Natural killer cell treated with Interleukin-12 subunit alpha and Interleukin-12 subunit beta and Interleukin-15 and Interleukin-18, amount 100 ng/mL, for 72 hours (primary cell): ENCODE measurements at places on chromosomes 1 and 21.

DNA sequence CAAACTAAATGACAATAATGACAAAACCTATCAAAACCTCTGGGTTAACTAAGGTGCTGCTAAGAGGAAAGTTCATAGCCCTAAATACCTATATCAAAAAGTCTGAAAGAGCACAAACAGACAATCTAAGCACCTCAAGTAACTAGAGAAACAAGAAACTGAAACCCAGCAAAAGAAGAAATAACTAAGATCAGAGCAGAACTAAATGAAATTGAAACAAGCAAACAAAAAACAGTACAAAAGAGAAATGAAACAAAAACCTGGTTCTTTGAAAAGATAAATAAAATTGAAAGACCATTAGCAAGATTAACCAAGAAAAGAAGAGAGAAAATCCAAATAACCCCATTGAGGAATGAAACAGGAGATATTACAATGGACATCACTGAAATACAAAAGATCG is 44.8 kb upstream of the KIAA0040 start:
- DNase-seq, result no peak

DNA sequence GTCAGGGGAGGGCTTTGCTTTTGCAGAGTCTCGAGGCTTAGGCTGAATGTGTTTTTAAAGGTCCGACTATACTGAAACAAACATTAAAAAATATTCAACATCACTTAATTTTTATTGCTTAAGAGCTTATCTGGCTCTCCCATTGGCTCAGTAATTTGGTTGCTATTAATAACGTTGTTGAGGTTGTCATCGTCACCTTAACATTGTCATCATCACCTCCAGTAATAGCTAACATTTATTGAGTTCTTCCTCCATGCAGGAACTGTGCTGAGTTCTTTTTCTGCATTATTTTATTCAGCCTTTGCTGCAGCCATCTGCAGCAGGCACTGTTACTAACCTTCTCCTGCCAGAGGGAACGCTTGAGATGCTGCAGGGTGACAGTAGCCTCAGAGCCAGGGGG is 40.1 kb downstream of the ADARB1 start:
- no peak for DNase-seq

DNA sequence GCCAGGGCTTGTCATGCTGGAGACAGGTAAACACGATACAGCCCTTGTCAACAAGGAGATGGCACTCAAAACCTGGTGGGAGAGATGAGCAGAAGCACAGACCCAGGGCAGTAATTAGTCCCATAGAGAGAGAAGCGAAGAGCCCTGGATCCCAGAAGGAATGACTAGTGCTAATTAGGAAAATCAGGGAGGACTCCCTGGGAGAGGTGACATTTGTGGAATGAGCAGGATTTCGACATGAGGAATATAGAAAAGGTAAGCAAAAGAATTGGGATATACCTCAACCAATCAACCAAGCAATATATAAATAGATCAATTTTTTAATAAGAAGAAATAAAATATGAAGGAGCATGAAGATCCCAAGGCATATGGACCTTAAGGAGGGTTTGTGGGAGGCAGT is 98.5 kb upstream of the GJB5 start:
- DNase-seq, result no peak

GRCh38 chr1:30264672-30265025 is 458.7 kb downstream of the MATN1 start:
- no peak for DNase-seq

- no peak for DNase-seq
Measured at GRCh38 chr1:54950369-54951163, 29.9 kb upstream of the TMEM61 start.

DNA sequence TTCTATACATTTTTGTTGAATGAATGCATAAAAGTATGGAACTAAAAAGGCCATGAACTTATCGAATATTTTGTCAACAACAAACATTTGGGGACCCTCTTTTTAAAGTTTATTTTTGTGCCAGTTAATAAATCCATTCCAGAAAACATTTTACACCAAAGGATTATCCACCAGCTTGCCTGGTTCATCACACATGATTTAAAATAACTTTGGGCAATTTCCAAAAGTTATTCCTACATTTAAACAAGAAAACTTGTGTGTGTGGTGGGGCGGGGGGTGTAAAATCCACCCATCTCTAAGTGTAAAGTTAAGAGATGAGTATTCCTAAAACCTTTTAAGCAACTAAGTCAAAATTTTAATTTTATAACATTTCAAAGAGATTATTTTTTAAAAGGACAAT is 224.5 kb upstream of the SNX7 start:
- DNase-seq, result no peak

- no peak for DNase-seq
Measured at GRCh38 chr1:107750364-107750959, 214.5 kb downstream of the VAV3 start.

GRCh38 chr21:44718571-44718970 is 7.2 kb upstream of the TSPEAR start:
- DNase-seq, result peak; percentile 32

DNA sequence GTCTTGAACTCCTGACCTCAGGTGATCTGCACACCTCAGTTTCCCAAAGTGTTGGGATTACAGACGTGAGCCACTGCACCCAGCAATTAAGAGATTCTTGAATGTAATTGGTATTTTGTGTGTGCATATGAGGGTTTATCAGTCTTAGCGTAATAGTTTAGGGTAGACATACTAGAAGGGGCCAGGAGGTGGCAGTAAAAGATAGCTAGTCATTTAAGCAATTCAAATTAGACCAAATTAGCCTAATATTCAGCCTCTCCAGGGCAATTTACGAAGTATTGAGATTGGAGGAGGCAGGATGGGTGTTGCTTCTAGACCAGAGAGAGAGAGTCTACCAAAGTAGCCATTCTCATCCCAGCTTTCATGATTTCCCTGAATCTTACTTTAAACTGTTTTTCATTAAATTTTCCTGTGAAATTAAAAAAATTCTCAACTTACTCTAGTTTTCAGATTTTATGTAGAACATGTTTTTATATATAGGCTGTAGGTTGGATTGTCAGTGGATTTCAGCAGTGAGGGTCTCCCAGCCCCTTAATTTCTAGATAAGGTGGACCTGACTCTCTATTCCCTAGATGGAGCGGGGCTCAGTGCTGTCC is 119.7 kb downstream of the HHAT start:
- DNase-seq, result no peak

DNA sequence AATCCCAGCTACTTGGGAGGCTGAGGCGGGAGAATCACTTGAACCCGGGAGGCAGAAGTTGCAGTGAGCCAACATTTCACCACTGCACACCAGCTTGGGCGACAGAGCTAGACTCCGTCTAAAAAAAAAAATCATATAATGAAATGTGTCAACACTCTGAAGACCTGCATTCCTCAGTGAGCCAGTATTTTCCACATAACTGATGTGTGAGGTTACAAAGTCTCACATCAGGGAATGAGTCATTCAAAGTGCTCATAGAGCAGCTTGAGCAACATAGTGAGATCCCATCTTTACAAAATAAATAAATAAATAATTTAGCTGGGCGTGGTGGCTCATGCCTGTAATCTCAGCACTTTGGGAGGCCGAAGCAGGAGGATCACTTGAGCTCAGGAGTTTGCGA is 65.5 kb downstream of the CASZ1 start:
- DNase-seq, result no peak

GRCh38 chr1:82226186-82226505 is 425.4 kb downstream of the ADGRL2 start:
- DNase-seq, result no peak

DNA sequence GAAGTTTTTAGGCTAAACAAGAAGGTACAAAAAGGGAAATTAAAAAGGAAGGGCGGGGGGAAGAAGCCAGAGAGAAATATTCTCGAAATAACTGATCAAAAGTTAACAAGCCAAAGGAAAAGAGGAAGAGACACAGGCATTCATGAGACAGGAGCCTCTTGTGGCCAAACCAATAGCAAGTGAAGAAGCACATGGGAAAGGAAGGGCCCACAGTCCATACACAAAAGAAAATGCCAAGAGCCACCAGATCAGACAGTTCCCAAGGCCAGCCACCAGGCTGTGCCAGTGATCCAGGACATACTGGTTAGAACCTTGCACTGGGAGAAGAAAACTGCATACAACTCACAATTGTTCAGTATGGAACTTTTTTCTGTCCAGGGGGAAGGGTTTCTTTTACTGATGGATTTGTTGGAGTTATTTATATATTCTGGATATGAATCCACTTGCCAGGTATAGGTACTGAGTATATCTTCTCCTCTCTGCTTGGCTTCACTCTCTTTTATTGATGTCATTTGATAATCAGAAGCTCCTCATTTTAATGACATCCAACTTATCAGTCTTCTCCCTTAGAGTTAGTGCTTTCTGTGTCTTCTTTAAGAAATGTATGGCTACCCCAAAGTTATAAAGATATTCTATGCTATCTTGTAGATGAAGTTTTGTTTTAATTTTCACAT is 76.8 kb downstream of the CD46 start:
- DNase-seq, result no peak

GRCh38 chr1:239308701-239309333 is 77.6 kb upstream of the CHRM3 start:
- no peak for DNase-seq

GRCh38 chr1:227093309-227093708 is 153.2 kb downstream of the COQ8A start:
- no peak for DNase-seq

- no peak for DNase-seq
Measured at GRCh38 chr21:30962013-30962412, 76.3 kb downstream of the KRTAP19-8 start.

DNA sequence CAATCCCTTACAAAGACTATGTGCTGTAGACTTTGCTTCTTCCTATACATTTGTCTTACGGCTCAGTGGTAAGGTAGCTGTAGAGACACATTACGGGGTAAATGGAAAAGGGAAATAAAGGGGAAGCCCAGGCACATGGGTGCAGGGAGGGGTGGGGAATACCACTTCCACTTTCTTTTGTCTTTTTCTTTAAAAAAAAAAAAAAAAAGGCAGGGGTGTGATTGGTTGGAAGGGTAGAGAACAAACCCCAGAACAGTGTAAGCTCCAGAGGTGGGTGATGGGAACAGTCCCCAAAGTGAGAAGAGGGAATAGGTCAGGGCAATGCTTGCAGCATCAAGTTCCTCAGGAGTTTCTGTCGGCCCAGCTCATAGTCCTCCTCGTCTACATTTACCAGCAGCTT is 3.9 kb downstream of the NIT1 start:
- DNase-seq, result no peak

- no peak for DNase-seq
Measured at GRCh38 chr1:108644984-108645383, 15.9 kb downstream of the HENMT1 start.

GRCh38 chr1:166295656-166296055 is 128.9 kb upstream of the FAM78B start:
- no peak for DNase-seq

DNA sequence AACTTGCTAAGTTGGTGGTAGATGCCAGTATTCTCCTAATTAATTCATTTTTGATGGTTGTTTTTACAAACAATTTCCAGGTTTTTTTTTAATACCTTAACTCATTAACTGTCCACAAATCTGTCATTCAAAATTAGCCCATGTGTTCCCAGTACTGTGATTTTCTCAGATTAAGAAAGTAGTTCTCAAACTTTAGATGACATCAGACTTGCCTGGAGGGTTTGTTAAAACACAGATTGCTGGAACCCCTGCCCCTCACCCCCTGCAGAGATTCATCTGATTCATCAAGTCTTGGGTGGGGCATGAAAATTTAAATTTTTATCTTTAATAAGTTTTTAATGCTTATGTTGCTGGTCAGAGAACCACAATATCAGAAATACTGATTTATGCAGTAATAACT is 130.5 kb downstream of the BACH1 start:
- no peak for DNase-seq

DNA sequence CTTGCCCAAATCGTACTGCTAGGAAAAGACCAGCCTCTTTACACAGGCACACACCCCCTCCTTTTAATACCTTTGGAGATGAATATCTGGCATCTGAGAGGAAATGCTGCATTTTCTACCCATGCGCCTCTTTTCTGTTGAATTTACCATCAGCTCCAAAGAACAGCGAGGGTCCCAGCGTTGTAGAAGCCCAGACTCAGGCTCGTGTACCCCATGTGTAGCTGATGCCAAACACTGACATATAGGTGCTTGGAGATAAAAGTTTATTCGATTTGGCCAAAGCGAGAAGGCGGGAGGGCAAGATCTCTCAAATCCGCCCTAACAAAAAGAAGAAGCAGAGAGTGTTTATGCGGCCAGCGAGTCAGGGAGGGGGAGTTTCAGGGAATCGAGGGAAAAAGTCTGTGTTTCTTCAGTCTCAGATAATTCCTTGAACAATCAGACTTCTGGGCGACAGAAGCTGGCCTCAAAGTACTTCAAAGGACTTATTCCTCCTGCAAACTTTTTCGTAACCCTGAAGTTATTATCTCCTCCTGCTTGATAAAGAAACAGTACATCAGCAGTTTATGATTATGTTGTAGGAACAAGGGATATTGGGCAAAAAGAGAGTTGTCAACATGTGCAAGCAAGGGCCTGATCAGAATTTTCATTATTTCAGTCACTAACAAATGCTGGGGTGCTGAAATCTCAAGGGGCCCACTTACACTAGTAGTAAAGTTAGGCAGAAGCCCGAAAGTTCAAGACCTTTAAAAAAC is 642 bp upstream of the CREG1 start:
- DNase-seq, result no peak

- no peak for DNase-seq
Measured at GRCh38 chr21:35395728-35396127, 346.6 kb upstream of the RUNX1 start.
